ENCODE measurements at places on chromosomes 5 and 9.

GRCh38 chr5:15834596-15835245 lies 334.7 kb downstream of the FBXL7 start:
- no peak for DNase-seq

GRCh38 chr5:124952079-124952478 lies 205.6 kb upstream of the ZNF608 start:
- no peak for DNase-seq

DNA sequence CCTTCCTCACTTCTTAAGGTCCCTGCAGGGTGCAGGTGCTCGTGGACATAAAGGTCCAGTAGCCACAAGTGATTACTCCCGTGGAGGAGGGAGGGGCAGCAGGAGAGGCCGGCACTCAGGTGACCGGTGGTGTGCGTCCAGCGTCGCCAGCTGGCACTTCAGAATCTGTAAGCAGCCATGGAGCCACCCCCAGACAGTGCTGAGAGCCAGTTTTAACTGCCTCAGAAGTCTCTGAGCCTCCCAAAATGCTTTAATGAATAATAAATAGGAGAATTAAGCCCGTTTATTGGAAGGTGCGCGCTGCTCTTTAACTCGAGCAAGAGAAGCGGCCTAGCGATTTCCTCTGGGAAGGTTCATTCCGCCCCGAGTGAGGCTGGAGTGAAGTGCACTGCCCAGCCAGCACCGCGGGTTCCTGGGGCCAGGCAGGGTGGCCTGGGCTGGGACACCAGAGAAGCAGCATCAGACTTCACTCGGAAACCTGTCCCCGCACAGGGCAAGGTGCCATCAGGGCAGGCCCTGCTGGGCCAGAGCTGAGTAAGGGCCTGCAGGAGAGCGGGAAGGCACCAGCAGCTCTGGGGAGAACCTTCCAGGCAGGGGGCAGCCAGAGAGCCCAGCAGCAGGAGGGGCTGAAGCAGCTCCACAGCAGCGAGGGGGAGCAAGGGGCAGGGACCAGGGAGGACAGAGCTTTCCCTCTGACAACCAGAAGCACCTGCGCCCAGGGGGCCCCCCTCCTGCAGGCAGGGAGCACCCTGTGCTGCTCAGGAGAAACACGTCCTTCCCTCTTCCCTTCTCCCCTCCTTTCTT lies 61.2 kb downstream of the VAV2 start:
- no peak for DNase-seq

- DNase-seq, result no peak
These were observed 41.6 kb upstream of the SLC36A2 start for GRCh38 chr5:151388960-151389359.

DNA sequence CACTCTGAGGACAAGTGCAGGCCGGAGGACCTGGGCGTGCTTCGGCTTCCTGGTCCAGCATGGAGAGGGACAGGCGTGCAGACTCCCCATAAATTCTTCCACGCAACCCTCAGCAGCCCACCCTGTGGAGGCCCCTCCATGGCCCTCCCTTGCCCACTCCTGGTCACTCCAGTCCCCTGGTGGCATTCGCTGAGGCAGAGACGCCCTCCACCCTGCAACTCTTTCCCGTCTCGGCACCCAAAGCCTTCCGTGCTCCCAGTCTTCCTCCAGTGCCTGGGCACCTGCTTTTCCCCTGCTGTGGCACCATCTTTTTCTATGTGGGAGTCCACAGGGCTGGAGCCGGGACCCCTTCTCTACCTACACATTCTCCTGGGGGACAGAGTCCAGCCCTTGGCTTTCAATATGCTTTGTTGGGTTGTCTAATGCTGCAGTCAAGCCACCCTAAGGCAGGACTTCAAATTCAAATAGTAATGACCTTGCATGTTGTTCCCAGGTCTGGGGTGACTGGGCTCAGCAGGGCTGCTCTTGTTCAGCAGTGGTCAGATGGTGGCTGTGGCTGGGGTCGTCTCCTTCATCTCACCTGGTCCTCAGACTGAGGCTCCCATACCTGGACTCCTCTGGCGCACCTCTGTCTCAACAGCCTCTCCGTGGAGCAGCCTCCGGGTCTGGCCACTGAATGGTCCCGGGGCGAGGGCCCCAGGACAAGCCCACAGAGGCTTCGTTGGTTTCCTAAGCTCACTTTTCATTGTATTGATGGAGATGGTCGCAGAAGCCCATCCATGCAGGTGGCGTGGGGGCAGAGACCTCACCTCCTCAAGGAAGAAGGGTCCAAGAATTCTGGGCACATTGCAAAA lies 15.2 kb downstream of the MRPL36 start:
- DNase-seq, result no peak

DNA sequence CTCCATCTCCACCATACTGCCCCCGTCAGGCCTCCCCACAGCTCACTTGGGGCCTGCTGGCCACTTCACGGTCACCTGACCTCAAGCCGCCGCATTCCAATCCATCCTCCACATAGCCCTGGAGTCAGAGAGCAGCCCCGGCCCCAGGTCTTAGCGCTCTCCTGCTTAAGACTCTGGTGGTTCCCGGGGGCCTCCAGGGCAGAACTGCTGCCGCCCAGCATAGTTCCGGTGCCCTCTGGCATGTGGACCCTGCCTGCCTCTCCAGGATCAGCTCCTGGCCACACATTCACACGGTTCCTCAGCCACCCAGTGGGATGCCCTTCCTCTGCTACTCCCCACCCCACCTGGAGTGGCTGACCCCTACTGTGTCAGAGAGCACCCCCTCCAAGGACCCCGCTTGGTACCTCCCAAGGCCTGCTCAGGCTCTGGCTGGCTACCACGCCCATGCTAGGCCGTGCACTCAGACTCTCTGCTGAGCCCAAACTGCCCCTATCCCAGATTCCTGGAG lies 8.7 kb downstream of the PHYKPL start:
- no peak for DNase-seq

GRCh38 chr9:88531920-88532698 lies 2.9 kb upstream of the NXNL2 start:
- no peak for DNase-seq

- DNase-seq, result no peak
These were observed 6.1 kb upstream of the AJM1 start for GRCh38 chr9:136835932-136836904.

DNA sequence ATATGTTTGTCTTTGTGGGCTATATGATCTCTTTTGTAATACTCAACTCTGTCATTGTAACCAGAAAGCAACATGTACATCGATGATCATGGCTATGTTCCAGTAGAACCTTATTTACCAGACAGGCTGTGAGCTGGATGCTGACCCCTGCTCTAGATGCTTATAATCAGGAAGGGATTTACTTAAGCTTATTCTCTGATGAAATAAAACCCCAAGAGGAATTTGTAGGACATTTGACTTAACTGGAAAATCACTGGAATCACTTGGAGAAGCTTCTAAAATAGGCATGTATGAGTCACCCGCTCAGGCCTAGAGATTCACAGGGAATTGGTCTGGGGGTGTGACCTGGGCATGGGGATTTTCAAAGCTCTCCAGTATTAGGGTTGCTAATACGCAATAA lies 285.8 kb upstream of the ZNF608 start:
- DNase-seq, result no peak

DNA sequence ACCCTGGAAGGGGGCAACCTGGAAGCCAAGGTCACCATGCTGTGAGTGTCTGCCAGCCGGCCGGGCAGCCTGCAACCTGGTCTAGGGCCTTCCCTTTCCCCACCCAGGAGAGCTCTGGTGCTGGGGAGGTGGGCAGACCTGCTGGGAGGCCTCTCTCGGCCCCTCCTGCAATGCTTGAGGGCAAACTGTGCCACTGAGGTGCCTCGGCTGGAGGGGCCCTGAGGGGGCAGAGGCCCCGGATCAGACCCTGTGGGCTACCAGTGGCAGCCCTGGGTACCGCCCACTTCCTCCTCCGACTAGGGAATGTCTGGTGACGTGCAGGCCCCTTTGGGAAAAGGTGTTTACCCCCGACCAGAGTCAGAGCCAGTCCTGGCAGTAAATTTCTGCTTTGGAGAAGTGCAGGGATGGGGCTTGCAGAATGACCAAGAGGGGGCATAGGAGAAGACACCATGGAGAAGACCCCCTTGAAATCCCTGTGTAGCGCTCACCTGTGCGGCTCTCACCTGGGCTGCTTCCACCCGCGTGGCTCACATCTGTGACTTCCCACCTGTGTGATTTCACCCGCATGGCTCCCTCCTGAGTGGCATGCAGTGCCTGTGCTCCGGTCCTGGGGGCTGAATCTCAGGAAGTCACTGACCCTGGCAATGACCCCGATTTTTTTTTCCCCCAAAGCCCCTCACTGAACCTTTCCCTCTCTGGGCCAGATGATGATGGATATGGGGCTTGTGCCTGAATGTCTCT lies 1.1 kb downstream of the LCN1 start:
- no peak for DNase-seq

DNA sequence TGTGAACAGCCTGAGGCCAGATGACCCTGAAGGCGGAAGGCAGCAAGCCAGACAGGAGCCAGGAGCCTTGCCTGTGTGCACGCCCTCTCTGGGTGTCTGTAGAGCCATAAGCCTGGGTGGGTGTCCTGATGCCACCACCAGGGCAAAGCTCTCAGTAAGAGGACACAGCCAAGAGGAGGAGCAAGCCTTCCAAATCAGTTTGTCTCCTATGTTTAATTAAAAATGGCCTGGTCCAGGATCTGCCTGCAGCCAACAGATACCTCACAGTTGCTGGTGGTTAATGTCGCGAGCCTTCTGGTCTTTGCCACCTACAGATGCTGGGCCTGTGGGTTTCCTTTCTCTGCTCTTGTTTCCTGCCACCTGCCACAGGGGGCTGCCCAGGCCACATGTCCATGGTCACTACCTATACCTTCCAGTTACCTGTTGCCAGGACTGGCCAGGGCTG lies 56.9 kb downstream of the SYK start:
- no peak for DNase-seq

DNA sequence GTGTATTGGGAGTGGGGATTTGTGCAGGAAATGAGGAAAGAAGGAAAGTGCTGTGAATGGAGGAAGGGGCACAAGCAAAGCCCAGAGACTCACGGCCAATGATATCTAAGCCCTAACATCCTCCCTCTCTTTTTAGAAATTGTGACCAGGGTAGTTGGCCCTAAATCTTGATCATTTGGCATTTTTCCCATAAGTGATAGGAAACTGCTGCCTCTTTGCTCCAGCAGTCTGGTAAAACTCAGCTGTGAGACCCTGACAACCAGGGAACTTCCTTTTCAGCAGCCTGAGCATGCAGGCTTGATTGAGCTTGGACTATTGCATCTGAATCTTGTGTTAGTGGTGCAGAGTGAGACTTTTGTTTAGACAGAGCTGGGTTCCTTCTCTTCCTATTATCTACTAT lies 9.6 kb upstream of the ADRB2 start:
- no peak for DNase-seq

DNA sequence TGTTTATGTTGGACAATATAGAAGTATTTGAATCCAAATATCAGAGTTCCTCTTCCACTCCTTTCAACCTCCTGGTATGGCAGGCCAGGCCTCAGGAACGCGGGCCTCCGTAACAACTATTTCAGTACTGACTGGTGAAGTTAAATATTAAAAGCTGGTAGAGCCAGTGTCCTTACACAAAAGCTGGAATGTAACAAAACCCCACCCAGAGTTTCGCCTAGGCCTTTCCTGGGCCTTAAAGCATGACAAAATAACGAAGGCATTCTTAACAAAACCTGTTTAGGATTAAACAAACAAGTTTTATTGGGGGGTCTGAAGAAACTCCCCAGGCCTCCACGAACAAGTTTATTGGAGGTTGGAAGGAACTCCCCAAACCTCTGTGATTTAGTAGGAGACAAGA lies 61.6 kb upstream of the GNE start:
- DNase-seq, result no peak

DNA sequence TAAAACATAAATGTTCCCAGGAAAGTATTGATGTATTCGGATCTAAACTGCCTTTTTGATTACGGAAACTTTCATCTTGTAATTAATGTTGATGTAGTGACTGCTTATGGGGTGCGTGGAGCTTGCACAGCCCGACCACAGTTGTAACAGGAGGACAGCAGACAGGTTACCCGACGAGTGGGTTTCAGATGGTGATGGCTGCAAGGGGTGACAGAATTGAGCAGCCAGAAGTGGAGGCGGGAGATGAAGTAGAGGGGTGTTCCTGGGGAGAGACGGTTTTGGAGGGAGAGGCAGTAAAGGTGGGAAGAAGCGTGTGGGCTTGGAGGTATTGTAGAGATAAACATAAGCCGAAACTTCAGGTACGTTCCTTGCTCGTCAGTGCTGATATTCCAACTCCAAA lies 5.8 kb downstream of the CEP72 start:
- DNase-seq, result no peak

DNA sequence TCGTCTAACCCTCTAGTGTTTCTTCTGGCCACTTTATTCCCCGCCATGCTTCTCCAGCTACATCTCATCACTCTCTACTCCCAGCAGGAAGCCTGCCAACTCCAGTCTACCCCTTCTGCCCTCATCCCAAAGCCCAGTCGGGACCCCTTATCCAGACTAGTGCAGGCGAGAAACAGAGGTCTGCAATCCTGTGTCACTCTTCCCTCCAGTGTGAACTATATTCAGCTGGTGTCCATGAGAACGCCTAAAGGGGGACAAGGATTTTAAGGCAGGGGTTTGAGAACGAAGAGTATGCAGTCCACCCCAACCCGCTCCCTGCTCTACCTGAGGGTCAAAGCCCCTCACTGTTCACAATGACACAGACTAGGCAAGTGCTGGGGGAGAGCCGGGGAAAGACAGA lies 41.7 kb upstream of the GABRP start:
- DNase-seq, result no peak

- no peak for DNase-seq
These were observed 48.0 kb upstream of the OSMR start for GRCh38 chr5:38797838-38798237.

GRCh38 chr5:35672995-35673394 lies 55.3 kb downstream of the SPEF2 start:
- no peak for DNase-seq

DNA sequence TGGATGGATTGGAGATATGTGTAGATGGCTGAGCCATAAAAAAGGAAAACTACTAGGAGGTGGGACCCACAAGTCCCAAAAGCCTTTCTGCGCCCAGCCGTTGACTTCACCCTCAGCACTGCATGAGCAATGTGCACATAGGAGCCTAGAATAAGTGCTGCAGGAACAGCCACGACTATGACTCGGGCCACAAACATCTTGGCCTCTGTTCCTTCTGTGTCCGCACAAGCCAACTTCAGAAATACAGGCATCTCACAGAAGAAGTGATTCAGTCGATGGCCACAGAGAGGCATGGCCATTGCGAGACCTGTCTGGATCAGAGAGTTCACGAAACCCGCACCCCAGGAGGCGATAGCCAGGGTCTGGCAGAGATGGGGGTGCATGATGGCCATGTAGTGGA lies 587 bp downstream of the OR2Y1 start:
- no peak for DNase-seq

GRCh38 chr5:42360616-42361314 lies 62.5 kb upstream of the GHR start:
- DNase-seq, result no peak
